Right ventricle myocardium superior (tissue), 1 donor: ENCODE measurements at places on chromosomes 6 and 20.

GRCh38 chr6:136312975-136313374 lies 23.3 kb upstream of the BCLAF1 start:
- no peak for DNase-seq

DNA sequence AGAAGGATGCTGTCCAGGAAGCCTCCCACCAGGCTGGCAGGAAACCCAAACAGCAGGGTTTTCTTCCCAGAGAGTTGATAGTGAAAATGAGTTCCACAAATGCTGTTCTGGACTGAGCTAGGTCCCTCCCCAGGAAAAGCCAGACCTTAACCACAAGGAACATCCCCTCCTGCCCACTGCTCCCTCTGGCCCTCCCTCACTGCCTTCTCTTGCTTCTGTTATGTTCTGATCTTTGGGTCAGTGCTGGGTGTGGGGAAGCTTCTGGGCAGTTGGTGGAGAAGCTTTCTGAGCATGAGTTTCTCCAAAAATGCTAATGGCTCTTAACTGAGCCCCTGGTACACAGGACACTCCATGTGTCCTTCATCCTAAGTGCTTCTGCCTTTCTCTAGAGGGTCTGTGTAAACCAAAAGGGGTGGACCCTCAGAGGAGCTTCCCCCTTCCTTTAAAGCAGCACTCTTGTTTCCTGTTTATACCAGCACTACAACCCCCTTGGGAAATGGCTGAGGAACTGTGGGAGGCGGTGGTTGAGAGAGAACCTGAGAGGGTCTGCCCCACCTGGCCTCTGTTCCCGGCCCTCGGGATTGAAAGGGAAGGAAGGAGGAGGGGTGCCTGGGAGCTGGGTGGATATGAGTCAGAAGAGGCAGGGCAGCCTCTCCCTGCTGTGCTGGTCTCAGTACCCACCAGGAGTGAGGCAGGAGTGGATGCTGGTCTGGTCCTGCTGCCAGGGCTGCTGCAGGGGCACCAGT lies 42.0 kb downstream of the CDS2 start:
- DNase-seq: no peak

DNA sequence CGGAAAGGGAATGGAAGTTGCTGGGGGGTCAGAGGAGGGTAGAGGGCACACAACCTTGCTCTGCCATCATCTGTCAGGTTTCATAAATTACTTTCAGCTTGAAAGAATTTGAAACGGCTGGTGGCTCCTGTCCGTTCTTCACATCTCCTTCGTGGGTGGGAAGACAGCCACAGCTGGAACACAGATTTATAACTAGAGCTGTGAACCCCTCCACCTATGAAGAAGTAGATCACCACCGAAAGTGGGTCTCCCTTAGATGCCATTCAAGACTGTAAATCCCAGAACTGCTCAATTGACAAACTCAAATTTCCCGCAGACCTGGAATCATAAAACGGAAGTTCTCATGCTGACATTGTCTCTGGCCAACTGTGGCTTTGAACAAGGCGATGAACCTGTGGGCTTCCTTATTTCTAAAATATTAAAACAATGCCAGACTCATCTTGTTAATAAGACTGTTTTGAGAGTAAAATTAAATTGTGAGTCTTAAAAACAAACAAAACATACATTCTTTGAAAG lies 65.3 kb downstream of the BTBD3 start:
- DNase-seq: no peak

DNA sequence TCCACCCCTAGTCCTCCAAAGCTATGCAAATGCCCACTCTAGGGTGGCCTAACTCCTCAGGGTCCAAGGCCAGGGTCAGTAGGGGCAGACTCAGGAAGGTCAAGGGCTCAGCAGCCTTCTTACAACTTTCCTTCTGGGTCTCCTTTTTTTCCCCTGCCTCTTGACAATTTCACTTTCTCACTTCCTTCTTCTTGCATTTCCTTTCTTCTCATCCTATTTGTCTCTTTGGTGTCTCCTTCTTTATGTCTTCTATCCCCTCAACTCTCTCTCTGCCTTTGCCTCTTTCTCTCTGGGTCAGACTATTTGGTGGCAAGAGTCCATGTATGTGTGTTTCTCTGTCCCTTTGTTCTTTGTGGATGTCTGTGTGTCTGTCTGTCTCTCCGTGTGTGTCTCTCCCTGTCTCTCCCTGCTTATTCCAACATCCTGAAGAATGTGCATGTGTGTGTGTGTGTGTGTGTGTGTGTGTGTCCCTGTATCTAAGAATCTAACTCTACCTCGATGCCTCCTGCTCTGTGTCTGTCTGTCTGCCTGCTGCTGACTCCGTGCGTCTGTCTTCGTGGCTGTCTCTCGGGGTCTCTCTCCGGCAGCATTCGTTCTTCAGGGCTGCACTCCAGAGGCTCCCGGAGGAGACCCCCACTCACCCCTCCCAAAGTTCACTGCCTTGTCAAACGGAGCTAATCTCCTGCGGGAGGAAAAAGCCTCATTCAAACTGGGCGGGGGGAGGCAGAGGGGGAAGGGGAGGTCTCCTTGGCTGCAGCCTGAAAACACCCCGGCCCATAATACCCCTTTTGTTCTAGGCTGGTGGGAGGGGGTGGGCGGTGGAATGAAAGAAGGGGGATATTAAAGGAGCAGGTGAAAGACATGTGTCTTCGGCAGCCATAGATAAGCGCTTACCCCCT lies 51.7 kb upstream of the FOXP4 start:
- DNase-seq: no peak

DNA sequence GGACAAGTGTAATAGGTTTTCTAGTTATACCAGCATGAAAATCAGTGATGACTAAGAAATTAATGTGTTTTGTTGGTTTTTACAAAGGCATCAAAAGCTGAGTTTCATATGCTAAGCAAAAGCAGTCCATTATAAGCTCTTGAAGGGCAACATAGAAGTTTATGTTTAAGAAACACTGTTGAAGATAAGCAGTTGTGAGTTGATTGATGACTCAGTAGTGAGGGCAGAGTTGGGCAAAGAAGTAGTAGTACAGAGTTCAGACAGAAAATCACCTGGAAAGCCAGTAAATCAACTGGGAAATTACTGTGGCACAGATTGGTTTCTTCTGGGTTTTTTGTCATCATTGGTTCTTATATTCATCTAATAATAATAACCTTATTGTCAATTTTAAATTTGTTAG lies 78.0 kb upstream of the SMIM8 start:
- no peak for DNase-seq
